ENCODE measurements at places on chromosomes 7 and 10. TPM values are rescaled to one million over a fixed set of nuclear protein-coding genes. Genes with fewer than 3 reads are reported as not detected.

Gene FKBP14
- 19.8 TPM for total RNA-seq

DNA sequence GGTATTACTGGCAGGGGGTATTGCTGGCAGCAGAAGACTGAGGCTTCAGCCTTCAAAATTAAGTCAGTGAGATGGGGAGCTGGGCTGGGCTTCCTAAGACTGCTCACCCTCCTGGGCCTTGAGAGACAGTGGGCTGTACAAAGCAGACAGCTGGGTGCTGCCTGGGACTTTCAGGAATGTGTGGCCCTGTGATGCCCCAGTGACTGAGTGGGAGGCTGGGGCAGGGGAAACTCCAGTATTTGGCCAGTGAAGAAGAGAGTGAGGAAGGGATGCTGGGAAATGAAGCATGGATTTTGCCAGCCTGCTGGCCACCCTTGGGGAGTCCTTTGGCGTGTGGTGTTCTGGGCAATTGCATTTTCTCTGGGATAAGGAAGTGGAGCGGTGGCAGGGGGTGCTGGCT, 442 bp downstream of the ANKRD2 start:
- DNase-seq: no peak

Gene GCK
- 0.48 TPM for total RNA-seq

GRCh38 chr10:63438506-63439498, 27.0 kb downstream of the JMJD1C start:
- DNase-seq: no peak

DNA sequence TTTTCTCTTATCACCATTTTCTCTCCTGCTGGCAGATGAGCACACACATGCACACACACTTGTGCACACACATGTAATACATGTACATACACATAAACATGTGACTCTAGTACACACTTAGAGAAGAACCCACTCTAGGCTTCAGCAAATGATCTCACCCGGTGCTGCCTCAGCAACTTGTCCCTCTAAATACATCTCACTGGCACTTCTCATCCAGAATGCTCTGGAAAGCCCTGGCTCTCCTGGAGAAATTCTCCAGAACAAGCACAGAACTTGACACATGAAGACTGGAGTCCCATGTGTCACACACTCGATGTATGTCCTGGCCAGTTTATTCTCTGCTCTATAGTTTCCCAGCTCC, 254.9 kb downstream of the ELMO1 start:
- DNase-seq: no peak
